ENCODE measurements at places on chromosomes 2 and 18.

DNA sequence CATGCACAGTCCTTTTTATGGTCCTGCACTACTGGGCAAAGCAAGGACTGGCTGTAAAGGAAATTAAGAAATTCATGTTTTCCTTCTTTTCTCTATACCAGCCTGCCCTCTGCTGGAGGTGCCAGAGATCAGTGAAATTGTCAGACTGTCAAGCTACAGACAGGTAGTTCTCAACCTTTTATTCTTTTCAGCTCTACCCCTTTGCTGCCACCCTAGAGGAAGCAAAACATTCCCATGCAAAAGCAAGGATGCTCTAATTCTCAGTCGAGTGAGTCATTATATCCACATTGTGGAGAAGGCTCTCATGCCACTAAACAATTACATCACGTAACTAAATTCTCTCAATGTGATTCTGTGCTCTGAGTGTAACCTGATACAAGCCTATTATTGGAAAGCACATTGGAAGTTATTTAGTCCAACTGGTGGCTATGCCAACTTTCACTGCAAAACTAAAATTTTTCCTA, 25.0 kb upstream of the RAPGEF4 start:
- no peak for DNase-seq

- DNase-seq: no peak
These were observed 125.3 kb downstream of the TWIST2 start for GRCh38 chr2:238973038-238973739.

GRCh38 chr2:188623995-188624643, 332.4 kb downstream of the GULP1 start:
- no peak for DNase-seq

- DNase-seq: no peak
These were observed 22.6 kb upstream of the ALLC start for GRCh38 chr2:3635171-3635974.

DNA sequence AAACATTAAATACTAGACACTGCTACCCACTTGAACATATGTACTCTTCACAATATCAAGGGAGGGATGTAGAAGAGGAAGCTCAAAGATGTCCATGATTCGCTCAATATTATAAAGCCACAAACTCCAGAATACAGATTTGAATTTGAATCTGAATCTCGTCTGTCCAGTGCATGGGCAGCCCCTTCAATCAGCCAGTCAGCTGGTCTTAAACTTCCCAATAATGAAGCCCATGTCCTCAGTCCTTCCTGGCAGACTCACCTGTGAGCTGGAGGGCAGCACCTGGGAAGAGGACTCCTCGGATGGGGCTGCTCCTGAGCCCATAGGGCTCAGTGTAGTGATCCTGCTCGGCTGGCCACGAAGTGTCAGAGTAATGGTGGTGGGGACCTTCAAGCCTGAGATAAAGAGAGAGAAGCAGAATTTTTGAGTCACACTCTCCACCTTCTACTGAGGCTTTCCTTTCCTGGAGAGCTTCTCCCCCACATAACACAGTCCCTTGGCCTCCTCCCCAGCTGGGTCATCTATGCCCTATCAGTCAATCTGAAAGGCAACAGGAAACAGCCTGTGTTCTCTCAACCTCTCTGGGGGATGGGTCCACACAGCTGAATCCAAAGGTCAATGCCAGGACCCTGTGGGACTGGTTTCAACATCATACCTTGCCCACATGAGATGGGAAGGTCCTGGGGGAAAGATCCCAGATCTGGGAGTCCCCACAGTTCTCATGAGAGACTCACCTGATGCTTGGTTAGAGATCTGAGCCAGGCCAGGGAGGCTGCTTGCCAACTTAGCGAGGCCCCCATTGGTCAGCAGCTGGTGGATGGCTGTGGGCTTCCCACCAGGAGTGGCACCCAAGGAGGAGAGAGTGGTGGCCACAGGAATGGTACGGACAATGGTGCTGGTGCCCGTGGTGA, 36.5 kb downstream of the KANSL3 start:
- no peak for DNase-seq

DNA sequence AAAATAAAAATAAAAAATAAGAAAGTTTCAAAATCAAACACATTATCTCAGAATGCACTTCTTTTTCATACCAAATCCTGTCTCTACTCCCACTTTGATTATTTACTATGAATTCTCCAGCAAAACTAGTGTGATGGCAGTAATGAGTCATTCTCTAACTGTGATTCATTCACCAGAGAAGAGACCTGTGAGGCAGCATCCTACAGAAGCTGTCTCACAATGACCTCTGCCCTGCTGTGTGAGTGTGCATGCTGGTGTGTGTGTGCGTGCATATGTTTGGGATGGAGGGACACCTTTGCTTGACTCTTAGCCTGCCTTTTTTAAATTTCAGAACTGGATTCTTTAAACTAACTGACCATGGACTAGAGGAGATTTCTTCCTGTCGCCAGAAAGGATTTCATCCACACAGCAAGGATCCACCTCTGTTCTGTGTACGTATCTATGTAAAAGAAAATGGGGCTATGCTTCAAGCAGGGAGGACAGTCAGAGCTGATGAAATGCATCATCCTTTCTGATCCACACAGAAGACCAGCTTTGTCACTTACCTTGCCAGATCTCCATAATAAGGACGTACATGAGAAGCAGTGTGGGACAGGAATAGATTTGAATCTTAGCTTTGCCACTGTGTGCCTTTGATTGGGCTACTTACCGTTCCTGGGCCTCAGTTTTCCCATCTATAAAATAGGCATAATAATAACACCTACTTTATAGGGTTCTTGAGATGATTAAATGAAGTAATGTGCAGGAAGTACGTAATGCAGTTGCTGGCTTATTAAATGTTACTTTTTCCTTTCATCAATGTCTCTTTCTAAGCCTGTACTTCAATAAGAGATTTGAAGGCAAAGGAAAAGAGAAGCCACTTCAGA, 31.2 kb downstream of the STAMBP start:
- no peak for DNase-seq

- DNase-seq: no peak
These were observed 207.0 kb upstream of the VWC2L start for GRCh38 chr2:214203744-214204289.

- no peak for DNase-seq
These were observed 103.8 kb upstream of the ALKAL2 start for GRCh38 chr2:391696-392095.

DNA sequence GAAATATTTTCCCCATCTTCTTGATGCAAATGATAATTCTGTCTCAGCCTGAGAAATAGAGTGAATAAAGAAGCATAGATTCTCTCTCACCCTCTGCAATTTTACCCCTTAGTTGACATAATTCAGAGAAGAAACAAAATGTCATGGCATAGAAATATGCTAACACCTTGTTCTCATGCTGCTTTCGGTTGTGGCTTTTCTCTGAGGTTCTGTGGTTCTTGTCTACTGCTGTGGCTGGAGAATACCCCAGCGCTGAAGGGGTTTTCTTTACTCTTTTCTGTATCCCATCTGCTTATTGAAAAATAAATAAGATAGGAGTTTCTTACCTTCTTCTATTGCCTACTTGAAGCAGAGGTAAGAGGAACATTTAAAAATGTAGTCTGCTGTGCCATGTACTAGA, 15.4 kb upstream of the RAB27B start:
- DNase-seq: no peak

DNA sequence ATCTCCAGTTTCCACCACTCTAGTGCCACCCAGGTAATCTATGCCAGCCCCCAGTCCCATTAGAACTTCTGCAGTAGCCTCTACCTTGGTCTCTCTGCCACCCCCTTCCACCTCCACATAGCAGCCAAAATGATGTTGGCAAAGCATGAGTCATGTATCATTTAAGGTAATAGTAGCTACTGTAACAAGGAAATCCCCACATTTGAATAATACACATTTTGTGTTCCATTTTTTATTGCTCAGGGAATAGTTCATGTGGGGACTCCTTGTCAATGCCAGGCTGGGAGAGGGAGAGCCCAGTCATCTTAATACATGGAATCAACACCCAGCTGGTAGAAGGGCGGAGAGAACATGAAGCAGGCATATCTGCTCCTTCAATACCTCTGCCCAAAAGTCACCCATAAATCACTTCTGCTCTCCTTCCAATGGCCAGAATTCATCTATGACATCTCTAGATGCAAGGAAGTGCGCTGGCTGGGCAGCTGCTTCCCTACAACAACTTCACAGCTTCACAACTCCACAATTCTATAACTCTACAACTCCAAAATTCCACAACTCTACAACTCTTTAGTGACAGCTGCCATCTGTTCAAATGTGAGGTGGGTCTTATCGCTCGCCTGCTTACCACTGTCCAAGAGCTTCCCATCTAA, 70.6 kb upstream of the GLS start:
- DNase-seq: no peak

GRCh38 chr18:48627216-48627615, 88.4 kb downstream of the CTIF start:
- DNase-seq: no peak

DNA sequence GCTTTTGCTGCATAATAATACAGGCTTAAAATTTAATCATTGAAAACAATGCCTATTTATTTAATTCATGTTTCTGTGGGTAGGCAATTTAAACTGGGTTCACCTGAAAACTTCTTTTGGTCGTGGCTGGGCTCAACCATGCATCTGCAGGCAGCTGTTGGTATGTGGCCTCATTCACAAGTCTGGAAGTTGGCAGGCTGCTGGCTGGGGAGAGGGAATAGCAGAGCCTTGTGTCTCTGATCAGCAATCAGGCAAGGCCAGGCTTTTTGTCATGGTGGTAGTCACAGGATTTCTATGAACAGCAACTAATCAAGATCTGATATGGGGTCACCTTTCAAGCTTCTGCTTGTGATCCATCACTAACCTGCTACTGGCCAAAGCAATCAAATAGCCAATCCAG, 130.1 kb upstream of the KCNJ3 start:
- no peak for DNase-seq

DNA sequence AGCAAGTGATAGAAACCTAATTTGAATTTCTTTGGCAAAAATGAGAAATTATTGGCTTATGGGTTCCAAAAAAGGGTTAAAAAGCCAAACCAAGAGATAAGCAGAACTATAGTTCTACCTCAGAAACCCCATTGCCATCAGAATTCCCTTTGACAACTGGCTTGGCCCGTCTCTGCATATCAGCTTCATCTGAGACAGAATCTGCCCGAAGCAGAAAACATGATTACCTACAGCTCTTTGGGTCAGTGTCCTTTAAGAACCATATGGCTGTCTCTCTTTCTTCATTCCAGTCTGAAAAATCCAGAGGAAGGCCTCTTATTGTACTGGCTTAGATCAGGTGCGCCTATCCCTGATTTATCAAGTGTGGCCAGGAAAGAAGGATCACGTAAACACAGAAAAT, 49.8 kb upstream of the AGPS start:
- no peak for DNase-seq

DNA sequence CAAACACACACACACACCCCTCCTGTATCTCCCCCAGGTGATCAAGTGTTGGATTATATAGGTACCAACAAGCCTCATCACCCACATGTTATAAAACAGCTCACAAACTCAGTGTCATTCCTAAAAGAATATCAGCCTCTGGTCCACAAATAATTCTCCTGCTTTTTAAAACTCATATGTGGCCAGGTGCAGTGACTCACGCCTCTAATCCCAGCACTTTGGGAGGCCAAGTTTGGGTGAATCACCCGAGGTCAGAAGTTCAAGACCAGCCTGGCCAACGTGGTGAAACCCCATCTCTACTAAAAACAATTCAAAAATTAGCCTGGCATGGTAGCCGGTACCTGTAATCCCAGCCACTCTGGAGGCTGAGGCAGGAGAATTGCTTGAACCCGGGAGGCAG, 87.8 kb downstream of the LRATD1 start:
- no peak for DNase-seq

GRCh38 chr2:11228692-11229091, 73.4 kb downstream of the SLC66A3 start:
- no peak for DNase-seq

DNA sequence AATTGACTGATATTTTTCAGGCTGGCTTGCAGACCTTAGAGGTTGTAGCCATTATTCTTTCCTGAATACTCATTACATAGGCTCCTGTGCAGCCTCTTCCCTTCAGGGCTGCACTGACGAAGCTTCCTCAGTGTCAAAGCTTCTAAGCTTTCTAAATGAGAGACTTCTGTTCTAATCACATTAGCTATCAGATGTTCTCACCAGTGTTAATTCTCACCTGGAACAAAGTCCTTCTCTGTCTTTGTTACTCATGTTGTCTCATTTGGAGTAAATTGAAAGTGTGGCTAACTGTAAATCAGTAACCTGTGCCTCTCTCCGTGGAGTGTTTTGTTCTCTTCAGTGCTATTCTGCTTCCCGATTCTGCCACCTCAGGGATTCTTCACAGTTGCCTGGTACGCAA, 76.9 kb downstream of the MC4R start:
- no peak for DNase-seq

- DNase-seq: no peak
These were observed 56.2 kb upstream of the SLC16A14 start for GRCh38 chr2:230124757-230125431.

DNA sequence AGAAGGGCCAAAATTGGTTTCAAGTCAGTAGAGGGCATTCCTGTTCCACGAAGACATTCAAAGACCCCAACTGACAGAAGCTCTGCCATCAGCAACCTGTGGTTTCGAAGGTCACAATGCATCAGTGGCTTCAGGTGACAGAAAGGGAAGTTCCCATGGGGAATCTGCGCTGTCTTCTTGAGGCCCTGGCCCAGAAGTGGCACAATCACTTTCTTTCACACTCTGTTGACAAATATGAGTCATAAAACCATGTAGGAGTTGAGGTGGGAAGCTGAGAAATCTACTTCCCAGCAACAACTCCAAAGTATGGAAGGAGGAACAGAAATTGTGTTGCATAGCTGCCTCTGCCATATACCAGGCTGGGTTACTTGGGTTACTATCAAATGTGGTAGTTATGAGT, 621.1 kb upstream of the FANCL start:
- no peak for DNase-seq

- no peak for DNase-seq
These were observed 312.9 kb downstream of the CYP26B1 start for GRCh38 chr2:71834796-71835195.

DNA sequence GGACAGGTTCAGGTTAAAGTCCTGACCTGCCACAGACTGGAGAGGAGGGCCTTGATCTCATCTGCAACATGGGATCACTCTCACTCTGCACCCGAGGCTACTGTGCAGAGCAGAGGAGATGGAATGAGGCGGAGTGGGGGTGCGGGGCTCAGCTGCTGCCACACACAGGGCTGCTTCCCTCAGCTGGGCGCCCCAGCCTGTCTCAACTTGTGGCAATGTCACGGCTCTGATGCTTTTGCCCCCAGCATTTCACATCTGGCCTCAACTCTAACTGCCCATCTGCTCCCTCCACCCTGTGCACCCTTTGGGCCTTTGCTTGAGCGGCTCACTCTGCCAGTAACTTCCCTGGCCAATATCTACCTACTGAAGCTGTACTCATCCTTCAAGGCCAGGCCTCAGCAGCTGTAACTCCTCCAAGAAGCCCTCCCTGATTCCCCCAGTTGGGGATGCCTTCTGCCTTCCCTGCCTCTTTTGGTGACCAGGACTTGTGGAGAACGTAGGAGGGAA, 70.3 kb downstream of the POLR1A start:
- no peak for DNase-seq

GRCh38 chr2:20595439-20596192, 55.3 kb downstream of the HS1BP3 start:
- no peak for DNase-seq

- DNase-seq: no peak
These were observed 5.1 kb downstream of the PLA2R1 start for GRCh38 chr2:160057356-160057755.
